ENCODE measurements at places on chromosomes 16 and 17.
A peak's percentile ranks its signal among the peaks of the same experiment; 100 is the strongest.

DNA sequence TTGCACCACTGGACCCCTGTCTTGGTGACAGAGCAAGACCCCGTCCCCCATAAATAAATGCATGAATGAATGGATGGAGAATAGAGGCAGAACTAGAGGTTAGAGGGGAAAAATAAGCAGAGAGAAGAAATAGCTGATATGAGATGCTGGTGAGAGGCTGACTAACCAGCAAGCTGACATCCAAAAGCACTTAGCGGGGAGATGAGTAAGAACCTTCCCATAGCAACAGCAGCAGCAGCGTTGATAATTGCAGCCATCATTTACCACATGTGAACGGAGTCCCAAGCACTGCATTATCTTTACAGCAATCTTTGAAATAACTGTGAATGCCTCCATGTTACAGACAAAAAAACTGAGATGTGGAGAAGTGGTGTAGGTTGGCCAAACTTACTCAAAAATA, 777.3 kb upstream of the EEF2KMT start:
- no peak for DNase-seq

DNA sequence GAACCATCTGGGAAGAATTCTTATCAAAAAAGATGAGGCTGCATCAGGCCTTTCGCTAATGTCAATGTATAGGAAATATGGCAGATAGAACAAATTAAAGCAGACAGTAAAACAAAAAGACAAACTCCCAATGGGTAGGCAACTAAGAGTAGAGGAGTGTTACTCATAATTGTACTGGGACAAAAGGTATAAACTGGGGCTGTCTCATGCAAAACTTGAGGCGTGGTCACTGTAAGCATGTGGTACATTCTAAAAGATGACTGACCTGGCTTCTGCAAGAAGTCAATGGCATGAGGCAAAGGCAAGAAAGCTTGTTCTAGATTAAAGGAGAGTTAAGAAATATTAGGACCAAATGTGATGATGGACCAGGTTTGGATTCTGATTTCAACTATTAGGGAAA, 26.7 kb downstream of the SMIM36 start:
- no peak for DNase-seq

DNA sequence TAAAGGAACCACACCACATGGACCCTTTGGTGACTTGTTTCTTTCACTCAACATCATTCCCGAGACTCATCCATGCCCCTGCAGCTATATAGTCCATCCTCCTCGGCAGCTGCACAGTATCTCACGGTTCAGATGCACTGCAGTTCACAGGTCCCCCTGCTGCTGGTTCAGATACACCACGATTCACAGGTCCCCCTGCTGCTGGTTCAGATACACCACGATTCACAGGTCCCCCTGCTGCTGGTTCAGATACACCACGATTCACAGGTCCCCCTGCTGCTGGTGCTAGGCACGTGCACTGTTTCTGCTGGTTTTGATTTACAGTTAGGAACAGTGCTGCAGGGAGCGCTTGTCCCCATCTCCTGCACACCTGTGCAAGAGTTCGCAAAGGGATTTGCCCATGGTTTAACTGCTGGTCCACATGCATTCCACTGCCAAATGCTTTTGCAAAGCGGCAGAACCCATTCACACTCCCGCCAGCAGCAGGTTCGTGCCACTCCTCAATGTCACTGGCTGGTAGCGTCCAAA, 3.8 kb downstream of the HSDL1 start:
- DNase-seq, result peak; percentile 39

- no peak for DNase-seq
Observed at GRCh38 chr16:54175552-54176375, 110.8 kb downstream of the IRX3 start.

DNA sequence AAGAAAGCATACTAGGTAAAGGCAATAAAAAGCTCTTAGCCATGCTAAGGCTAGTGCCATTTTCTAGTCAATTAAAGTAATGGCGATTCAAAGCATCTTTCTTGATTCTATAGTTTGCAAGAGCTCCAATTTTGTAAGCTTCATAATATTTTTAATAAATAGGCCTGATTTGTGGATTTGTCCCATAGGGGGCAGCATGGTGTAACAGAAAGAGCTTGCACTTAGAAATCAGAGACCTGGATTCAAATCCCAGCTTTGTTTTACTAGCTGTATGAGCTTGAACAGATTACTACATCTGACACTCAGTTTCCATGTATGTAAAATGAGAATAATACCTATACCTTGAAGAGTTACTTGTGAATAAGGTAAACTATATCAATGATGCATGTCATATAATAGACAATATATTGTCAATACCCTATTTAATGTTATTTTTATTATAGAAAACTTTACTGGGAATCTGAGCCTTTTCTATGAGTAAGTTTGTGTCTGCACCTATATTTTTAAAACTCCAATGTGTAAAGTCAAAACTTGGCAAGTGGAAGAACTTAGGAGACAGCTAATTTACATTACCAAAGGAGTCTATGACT, 93.6 kb upstream of the NOG start:
- DNase-seq, result peak; percentile 39

DNA sequence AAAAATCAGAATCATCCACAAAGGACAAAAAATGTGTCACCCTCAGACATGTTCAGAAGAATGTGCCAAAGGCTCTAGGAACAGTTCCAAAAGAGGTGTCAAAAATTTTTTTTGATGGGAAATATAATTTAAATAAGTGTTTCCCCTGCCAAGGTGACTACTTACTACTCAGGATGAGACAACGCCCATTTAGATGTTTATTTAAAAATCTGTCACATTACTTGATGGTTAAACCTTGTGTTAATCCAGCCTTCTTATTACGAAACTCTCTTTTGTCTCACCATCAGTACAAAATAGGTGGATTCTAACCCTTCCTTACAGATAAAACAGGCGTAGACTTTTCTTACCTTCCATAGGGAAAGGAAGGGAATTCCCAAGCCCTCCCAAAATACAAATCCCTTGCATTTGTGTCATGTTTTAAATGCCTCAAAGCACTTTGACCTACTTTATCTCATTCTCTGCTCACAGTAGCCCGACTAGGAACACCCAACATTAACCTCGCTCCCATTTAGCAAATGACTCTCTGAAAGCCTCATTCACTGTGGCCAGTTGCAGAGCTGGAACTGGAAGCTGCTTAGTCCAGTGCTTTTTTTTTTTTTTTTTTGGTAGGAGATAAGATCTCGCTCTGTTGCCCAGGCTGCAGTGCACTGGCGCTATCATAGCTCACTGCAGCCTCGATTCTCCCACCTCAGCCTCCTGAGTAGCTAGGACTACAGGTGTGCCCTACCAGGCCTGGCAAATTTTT, 5.8 kb upstream of the GNA13 start:
- DNase-seq, result no peak

GRCh38 chr17:1041746-1042145, 44.8 kb downstream of the TIMM22 start:
- DNase-seq, result no peak

DNA sequence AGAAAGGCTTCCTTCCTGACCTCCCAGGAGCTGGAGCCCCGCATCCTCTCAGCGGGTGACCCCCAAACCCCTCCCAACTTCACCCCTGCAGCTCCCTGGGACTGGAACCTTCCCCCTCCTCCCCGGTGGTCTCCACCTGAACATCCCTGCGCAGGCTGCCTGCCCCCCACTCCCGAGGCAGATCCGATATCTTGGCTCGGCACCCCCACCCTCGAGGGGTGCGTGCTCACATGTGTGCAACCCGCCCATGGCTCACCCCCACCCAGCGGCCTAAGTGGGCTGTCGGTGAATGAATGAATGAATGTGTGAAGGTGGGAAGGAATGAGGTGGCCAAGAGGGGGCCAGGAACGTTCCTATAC, 39.7 kb downstream of the SLC7A5 start:
- DNase-seq, result no peak

- DNase-seq, result no peak
Observed at GRCh38 chr17:3891626-3892094, 1.2 kb downstream of the CAMKK1 start.

GRCh38 chr17:71335212-71335611, 785.6 kb upstream of the SOX9 start:
- no peak for DNase-seq

- DNase-seq, result peak; percentile 11
Observed at GRCh38 chr16:25395528-25395927, 137.9 kb upstream of the ZKSCAN2 start.

DNA sequence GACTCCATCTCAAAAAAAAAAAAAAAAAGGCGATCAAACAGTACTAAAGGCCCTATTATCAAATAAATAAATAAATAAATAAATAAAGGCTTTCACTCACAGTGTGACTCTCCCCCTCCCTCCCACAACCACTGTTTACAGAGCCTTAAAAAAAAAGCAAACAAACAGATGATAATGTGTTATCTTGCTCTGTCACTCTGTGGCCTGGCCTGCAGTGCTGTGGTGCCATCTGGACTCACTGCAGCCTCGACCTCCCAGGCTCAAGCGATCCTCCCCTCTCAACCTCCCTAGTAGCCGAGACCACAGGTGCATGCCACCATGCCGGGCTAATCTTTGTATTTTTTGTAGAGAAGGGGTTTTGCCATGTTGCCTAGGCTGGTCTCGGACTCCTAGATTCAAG, 8.1 kb upstream of the NAGLU start:
- DNase-seq, result no peak

GRCh38 chr16:10631886-10632285, 51.5 kb upstream of the EMP2 start:
- DNase-seq, result no peak

DNA sequence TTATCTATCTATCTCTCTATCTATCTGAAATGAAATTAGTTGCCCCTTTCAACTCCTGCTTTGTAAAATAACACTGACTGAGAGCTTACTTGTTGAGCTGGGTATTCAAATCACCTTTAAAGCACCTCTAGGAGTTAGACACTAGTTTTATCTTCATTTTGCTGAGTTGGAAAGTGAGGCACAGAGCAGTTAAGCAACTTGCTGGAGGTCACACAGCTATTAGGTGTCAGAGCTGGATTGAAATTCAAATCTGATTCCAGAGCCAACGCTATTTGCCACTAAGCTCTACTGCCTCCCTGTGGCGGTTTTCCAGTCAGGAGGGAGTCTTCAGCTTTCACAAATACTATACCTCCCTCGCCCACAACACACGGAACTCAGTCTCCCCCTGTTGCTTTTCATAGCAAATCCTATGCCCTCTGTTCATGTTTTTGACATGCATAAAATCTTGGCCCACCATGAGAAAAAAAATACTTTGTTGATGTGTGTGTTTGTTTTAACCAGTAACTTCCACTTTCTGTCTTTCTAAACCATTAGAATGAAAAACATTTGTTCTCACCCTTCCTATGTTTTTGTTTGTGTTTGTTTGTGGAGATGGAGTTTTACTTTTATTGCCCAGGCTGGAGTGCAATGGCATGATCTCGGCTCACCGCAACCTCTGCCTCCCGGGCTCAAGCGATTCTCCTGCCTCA, 74.8 kb upstream of the SMURF2 start:
- peak; percentile 65 for DNase-seq

- DNase-seq, result no peak
Observed at GRCh38 chr16:5396880-5397279, 299.3 kb upstream of the EEF2KMT start.

GRCh38 chr16:81592353-81592866, 147.8 kb downstream of the CMIP start:
- DNase-seq, result no peak

DNA sequence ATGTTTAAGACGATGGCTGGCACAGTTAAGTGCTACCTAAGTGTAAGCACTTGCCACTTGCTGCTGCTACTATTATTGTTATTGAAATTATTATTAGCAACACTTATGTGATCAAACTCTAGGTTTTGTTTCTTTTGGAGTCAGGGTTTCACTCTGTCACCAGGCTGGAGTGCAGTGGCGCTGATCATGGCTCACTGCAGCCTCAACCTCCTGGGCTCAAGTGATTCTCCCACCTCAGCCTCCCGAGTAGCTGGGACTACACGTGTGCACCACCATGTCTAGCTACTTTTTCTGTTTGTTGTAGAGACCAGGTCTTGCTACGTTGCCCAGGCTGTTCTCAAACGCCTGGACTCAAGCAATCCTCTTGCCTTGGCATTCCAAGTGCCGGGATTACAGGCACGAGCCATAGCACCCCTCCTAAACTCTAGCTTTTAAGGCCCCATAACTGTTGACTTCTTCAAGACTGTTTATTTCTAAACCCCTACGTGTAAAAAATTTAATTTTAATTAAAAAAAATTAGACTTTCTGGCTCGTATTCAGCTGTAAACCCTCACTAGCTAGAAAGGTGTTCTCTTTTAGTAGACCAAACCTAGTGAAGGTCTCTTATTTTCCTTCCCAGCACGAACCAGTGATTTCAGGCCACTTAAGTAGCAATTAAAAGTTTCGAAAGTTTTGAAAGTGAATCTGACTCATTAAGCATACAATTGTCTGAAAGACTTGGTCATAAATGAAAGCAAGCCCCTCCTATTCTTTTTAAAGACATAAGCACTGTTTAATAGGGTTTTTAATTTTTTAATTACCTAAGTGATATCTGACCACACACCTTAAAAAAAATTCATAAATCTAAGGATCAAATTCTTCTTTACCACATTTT, 11.7 kb upstream of the SCNN1B start:
- no peak for DNase-seq

- no peak for DNase-seq
Observed at GRCh38 chr16:68116256-68116867, 31.2 kb downstream of the NFATC3 start.

DNA sequence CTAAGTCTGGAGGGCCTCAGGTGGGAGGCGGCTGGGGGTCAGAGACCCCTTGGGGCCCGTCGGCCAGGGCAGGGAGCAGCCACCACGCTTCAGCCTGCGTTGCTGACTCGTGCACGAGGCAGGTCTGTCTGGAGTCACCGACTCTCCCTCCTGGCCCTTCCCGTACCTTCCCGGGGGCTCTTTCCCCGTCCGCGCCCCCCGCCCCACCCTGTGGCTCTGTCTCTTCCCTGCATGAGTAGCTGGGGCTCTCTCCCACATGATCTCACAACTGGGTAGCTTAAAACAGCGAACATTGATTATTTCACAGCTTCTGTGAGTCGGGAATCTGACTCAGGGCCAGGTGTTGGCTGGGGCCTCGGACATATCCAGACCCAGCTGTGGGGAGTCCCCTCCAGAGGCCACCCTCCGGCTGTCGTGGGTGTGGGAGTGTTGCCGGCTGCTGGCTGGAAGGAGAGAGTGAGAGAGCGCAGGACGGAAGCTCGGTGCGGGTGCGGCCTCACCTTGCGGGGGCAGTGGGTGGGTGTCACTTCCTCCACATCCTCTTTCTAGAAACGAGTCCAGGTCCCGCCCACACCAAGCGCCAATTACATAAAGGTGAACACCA, 17.3 kb downstream of the BAHCC1 start:
- no peak for DNase-seq

- DNase-seq, result no peak
Observed at GRCh38 chr16:56849690-56850680, 15.0 kb upstream of the SLC12A3 start.

GRCh38 chr17:19673623-19674022, 25.1 kb downstream of the ALDH3A2 start:
- DNase-seq, result no peak

Measured in WERI-Rb-1 (cell line).